ENCODE measurements at places on chromosomes 1 and 21. TPM values are rescaled to one million over a fixed set of nuclear protein-coding genes. Genes with fewer than 3 reads are reported as not detected.

GRCh38 chr1:47918257-47918867, 78.8 kb downstream of the TRABD2B start:
- H3K27ac ChIP-seq: no peak overlapping the region
- no peaks in the 10 kb centered on the region for H3K36me3 ChIP-seq
- no peak overlapping the region for H3K4me3 ChIP-seq
- H3K4me1 ChIP-seq: no peaks in the 10 kb centered on the region
- peaks cover 7% of the 10 kb centered on the region for H3K27me3 ChIP-seq

DNA sequence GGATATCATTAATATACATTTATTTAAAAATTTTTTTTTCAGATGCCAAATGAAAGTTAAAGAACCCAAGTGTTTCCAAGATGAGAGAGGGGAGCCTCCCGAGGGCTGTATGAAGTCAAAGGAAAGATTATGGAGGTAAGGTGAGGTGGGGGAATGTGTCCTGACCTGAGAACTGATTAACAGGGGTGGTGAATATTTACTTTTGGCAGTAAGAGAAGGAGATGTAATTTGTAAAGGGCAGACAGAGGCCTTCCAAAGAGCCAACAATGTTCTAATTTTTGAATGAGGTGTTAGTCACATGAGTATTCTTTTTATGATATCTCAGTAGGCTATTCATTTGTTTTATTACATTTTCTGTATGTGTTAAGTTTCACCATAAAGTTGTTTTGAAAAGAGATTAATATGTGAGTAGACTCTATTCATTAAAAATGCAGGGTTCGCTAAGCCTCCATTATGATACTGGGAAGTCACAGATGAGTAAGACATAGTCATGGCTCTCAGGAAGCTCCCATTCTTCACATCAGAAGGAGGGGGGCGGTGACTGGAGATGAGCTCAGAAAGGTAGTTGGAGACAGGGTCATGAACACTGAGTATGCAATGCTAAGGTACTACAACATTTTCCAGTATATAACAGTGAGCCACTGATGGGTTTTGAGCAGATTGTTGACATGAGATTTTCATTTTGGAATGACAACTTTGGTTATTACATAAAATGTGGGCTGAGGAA, 62.4 kb upstream of the TNFSF18 start:
- no peaks in the 10 kb centered on the region for H3K36me3 ChIP-seq
- no peak overlapping the region for H3K27ac ChIP-seq
- H3K27me3 ChIP-seq: no peaks in the 10 kb centered on the region
- peaks cover 13% of the 10 kb centered on the region for H3K4me1 ChIP-seq
- peak; percentile 34 for DNase-seq

DNA sequence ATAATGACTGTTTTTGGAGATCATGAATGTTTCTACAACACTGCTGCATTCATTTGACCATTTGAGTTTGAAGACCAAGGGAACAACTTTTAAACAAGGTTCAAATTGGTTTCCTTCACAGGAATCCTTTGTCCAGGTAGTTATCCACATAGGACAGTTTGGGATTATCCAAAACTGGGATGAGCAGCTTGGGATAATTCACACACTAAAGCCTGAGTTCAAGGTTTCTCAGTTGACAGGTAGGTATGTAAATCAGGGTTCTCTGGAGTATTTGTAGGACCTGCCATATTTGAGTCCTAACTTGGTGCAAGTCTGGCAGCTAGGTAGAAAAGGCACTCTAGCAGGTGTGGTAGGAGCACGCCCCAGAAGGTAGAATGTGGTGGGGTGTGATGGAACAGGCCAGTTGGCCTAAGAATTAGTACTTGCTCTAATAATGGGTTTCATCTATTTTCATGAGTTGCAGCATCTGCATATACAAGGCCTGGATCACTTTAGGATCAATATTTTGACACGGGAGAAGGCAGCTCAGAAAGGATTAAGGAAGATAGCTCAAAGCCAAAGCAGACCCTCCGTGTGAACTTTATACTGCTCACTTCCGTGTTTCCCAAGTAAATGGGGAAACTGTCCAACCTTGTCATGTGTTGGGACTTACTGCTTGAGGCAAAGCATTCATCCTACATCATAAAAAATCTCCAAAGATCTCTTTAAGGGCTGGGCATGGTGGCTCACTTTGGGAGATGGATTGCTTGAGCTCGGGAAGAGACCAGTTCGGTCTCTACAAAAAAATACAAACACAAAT, 14.1 kb upstream of the RAB42 start:
- peaks cover 26% of the 10 kb centered on the region for H3K4me1 ChIP-seq
- peaks cover 23% of the 10 kb centered on the region for H3K36me3 ChIP-seq
- H3K4me3 ChIP-seq: no peak overlapping the region

DNA sequence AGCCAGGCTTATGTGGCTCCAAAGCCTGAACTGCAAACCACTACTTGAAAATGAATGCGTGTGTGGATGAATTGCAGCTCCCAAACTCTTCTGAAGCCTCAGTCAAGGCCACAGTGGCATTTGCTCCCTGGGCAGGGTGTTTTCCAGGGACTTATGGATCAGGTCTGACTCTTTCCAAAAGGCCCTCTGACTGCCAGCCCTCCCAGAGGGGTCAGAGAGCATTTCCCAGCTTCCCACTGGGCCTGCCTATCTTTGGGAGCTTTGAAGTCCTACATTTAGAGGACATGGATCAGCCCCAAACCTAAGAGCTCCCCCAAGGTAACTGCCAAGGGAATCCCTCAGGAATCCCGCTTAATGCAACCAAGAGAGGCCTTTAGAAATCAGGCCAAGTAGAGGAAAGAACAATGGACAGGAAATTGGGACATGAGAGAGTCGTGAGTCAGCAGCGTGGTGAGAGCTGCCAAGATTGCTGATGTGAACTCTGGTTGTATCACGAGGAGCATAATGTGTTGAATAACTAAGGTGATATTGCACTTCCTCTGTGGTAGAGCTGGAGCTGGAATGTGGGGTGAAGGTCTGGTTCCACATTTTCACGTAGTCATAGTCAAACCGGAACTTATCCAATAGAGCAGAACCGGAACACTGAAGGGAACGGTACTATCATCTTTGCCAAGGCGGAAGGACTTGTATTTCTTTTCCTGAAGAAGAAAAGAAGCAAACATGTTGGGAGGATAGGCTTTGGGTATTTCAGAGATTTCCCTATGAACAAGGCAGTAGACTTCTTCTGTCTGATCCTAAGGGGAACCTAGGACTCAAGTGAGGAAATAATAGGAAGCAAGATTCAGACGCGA, 99.4 kb upstream of the JUN start:
- no peaks in the 10 kb centered on the region for H3K27me3 ChIP-seq
- no peaks in the 10 kb centered on the region for H3K36me3 ChIP-seq
- H3K4me3 ChIP-seq: no peak overlapping the region
- peak overlapping the region; percentile 53 for H3K27ac ChIP-seq
- peak; percentile 85 for DNase-seq
- H3K4me1 ChIP-seq: peaks cover 56% of the 10 kb centered on the region

- no peaks in the 10 kb centered on the region for H3K27me3 ChIP-seq
- H3K4me3 ChIP-seq: no peak overlapping the region
- no peak for DNase-seq
- H3K4me1 ChIP-seq: no peaks in the 10 kb centered on the region
These were observed 111.5 kb upstream of the USP24 start for GRCh38 chr1:55326496-55327243.

- no peak overlapping the region for H3K27ac ChIP-seq
- no peak overlapping the region for H3K4me3 ChIP-seq
- H3K27me3 ChIP-seq: no peaks in the 10 kb centered on the region
- H3K36me3 ChIP-seq: no peaks in the 10 kb centered on the region
- H3K4me1 ChIP-seq: peaks cover 10% of the 10 kb centered on the region
These were observed 129.7 kb downstream of the ATP1B1 start for GRCh38 chr1:169236143-169236542.

GRCh38 chr1:162080472-162081015, 11.1 kb downstream of the NOS1AP start:
- peak overlapping the region; percentile 60 for H3K27ac ChIP-seq
- peaks cover 36% of the 10 kb centered on the region for H3K4me1 ChIP-seq
- no peak overlapping the region for H3K4me3 ChIP-seq
- H3K27me3 ChIP-seq: peaks cover 14% of the 10 kb centered on the region
- no peaks in the 10 kb centered on the region for H3K36me3 ChIP-seq
- no peak for DNase-seq

DNA sequence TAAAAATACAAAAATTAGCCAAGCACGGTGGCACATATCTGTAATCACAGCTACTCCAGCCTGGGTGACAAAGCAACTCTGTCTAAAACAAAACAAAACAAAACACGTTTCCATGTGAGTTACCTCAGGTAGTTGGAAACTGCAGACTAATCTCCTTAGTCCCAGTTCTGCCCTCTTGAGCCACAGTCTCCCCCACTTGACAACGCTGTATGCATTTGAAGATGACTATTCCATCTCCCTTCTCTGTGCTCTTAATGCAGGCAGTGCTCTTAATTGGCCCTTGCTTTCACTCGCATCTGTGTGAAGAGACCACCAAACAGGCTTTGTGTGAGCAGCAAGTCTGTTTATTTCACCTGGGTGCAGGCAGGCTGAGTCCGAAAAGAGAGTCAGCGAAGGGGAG, 19.6 kb upstream of the DHCR24 start:
- no peaks in the 10 kb centered on the region for H3K4me1 ChIP-seq
- DNase-seq: no peak
- no peak overlapping the region for H3K4me3 ChIP-seq
- no peak overlapping the region for H3K27ac ChIP-seq

- H3K4me3 ChIP-seq: peak overlapping the region; percentile 6
- H3K27me3 ChIP-seq: no peaks in the 10 kb centered on the region
- H3K4me1 ChIP-seq: peaks cover 60% of the 10 kb centered on the region
- peak; percentile 56 for DNase-seq
These were observed 63.9 kb upstream of the C1orf105 start for GRCh38 chr1:172356620-172357019.

DNA sequence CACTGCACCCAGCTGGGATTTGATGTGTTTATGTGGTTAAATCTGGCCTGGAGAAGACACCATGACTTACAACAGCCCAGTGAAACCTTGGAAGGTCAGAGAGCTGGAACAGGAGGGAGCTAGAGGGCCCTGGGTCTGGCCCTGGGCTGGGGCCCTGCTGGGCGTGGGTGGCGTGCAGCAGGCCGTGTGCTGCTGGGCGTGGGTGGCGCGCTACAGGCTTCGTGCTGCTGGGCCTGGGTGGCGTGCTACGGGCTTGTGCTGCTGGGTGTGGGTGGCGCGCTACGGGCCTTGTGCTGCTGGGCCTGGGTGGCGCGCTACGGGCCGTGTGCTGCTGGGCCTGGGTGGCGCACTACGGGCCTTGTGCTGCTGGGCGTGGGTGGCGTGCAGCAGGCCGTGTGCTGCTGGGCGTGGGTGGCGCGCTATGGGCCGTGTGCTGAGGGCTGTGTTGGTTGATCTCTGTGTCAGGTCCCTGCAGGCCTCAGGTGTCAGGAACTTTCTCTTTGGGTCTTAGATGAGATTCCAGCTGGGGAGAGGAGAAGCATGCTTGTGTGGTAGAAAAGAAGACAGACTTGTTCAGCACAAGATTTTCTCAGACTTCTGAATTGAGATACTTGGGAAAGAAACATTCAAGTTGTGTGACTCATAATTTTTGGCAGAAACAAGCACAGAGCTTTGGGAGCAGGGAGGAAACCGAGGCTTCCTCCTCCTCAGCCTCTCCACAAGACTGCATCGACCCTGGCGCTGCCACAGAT, 66.0 kb downstream of the COL18A1 start:
- H3K27ac ChIP-seq: peak overlapping the region; percentile 75
- H3K4me1 ChIP-seq: peaks cover 13% of the 10 kb centered on the region
- H3K27me3 ChIP-seq: no peaks in the 10 kb centered on the region
- no peaks in the 10 kb centered on the region for H3K36me3 ChIP-seq
- no peak overlapping the region for H3K4me3 ChIP-seq

DNA sequence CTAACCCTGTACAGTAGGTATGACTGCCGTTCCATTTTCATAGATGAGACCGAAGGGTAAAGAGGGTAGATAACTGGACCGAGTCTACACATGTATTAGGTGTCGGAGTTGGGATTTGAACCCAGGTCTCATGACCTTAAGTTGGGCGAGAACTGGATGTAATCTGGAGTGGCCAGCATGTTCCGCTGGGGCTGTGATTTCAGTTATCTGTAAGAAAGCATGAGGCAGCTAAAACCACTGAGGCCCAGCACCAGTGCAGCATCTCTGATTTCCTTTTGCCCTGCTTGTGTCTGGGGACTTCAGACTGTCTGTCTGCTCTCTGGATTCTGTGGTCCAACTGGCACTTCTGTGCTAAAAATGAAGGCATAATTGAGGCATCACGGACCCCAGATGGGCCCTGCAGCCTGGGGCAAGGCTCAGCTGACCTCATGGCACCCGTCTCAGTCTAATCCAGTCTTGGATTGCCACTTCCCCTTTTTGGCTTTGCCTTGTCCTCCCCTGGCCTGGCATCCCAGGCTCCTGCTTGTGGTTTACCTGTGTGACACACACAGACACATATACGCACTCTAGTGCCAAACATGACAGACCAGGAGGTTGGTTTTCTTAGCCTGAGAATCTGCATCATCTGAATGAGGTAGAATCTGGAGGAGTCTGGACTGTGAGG, 180.2 kb downstream of the KIF26B start:
- H3K4me3 ChIP-seq: no peak overlapping the region
- H3K36me3 ChIP-seq: no peaks in the 10 kb centered on the region
- H3K27me3 ChIP-seq: no peaks in the 10 kb centered on the region
- H3K27ac ChIP-seq: no peak overlapping the region
- no peak for DNase-seq

GRCh38 chr1:119653839-119654170, 5.7 kb upstream of the ZNF697 start:
- no peak overlapping the region for H3K4me3 ChIP-seq
- no peaks in the 10 kb centered on the region for H3K36me3 ChIP-seq
- H3K4me1 ChIP-seq: peaks cover 2% of the 10 kb centered on the region
- H3K27ac ChIP-seq: no peak overlapping the region
- peaks cover 58% of the 10 kb centered on the region for H3K27me3 ChIP-seq
- no peak for DNase-seq

DNA sequence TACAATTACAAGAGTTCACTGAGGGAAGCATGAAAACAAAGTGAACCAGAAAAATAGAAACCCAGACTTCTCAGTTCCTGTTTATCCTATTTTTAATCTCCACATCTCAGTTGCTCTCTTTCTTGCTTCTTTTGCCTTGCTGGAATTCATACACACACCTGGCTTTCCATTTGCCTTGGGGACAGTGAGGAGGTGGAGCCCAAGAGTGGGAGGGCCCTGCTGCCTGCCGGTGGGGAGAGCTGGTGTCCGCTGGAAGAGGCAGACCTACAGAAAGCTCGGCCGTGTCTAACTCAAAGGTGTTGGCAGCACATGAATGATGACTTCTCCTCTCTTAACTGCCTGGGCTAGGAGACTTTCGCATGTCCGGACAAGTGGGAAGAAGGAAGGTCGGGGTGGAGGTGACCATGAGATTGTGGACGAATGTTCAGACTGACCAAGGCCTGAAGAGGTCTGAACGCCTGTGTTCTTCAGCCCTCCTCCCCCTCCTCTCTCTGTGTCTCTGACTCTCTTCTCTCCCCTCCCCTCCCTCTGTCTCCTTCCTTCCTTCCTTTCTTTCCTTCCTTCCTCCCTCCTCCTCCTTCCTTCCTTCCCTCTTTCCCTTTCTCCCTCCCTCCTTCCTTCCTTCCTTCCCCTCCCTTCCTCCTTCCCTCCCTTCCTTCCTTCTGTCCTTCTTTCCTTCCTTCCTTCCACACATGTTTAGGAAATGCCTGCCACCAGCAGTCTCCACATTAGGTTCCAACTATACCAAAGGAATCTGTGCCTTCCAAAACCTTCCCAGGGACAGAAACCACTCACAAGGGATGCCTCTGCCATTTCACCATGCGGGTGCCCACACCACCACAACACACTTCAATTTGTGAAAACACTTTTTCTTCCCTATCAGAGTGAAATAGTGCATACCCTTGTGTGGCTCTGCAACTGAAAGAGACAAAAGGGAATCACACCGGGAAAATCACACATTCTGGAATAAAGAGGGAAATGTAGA, 157.3 kb upstream of the RUNX1 start:
- H3K27me3 ChIP-seq: no peaks in the 10 kb centered on the region
- 0 out of 2 replicates have a peak, but pooled peaks cover 3% of the 10 kb centered on the region for H3K4me1 ChIP-seq
- no peak for DNase-seq
- H3K4me3 ChIP-seq: no peak overlapping the region

Gene RNU1-2
- total RNA-seq: 1,685 TPM

Gene TMEM35B
- total RNA-seq: 14.6 TPM

Gene GJA8
- not detected for total RNA-seq

Gene ANXA9
- total RNA-seq: 2.7 TPM

Gene ADCY10
- 0.30 TPM for total RNA-seq
